RKO (cell line): ENCODE measurements at places on chromosomes 12 and 14.

DNA sequence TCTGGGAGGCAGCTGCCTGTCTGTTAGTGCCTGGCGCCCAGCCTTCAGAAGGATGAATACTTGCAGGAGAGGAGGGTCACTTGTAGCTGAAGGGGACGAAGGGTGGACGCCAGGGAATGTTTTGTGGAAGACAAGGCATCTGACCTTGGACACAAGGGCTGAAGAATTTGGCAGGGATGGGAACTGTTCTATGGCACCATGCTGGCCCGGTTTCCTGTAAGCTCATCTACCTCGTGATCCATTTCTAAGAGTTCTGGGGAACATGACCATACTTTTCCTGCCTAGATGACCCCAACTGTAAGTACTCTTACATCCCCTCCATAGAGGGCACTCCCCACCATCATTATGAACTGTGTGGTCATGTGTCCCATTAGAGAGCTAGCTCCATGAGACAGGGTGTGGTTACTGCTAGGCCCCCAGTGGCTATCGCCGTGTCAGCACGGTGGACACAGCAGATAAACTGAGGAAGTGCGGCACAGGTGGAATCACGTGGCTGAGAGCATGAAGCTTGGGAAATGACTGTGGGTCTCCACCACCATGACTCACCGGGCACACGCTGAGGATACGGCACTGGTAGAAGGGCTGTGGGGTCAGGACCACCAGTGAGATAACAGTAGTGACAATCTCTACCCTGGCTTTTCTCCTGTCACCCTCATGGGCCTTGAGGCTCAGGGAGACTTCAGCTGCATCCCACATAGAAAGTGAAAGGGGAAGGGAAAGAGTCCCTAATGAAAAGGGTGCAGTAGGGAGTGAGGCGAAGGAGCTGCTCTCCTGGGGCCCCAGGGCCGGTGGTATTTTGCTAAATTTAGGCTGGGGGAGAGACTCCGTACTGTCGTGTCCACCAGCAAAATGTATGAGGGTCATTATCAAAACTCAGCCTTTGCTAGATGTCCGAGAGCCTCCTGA is 252.6 kb downstream of the FOXN3 start:
- no peak for DNase-seq

GRCh38 chr12:13094367-13094766 is 9.1 kb downstream of the GSG1 start:
- DNase-seq = peak; percentile 47

- peak; percentile 43 for DNase-seq
These were observed 163.9 kb downstream of the TBX5 start for GRCh38 chr12:114241973-114242434.

DNA sequence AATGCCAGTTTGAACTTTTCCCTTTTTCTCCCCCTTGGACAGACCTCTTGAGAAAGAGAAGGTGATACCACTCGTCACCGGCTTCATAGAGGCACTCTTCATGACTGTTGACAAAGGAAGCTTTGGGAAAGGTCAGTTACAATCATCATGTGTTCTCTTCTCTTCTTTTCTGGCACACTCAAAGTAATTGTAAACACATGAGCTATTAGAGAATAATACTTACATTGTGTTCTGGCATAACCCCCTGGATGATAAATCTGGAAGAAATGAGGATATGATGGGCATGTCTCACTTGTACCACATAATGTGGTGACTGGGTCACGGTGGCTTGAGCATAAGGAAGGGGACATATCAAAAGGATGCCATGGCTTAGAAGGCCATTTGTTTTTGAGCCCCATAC is 20.0 kb downstream of the UTP20 start:
- DNase-seq = no peak

- DNase-seq = peak; percentile 38
These were observed 2.2 kb upstream of the CSAD start for GRCh38 chr12:53182903-53183302.

GRCh38 chr14:102094101-102094500 is 7.3 kb upstream of the HSP90AA1 start:
- no peak for DNase-seq

GRCh38 chr12:108301346-108301745 is 37.8 kb downstream of the CMKLR1 start:
- DNase-seq = no peak

DNA sequence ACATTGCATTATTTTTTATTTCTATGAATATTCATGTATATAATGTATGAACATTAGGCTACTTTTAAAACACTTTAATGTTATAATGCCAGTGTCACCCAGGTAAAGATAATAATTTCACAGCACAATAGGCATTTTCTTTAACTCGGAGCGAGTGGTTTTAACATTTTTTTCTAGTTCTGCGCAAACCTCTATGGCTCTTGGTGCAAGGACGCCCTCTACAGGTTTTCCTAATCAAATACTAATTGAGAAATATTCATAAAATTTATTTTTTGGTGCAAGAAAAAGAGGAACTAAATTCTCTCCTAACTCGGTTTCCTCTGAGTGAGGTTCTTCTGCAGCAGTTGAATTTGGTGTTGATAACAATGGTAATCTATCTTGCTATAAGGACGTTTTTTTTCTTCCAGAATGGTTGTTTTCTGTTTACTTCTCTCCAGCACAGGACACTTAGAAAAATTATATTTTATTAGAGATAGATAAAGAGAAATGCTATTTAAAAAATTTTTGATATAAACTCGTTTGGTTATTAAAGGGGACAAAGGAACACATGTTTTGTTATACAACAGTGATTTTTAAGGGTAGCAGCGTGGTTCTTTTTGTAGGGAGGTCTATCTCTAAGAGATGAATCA is 2.4 kb upstream of the WIF1 start:
- peak; percentile 61 for DNase-seq

- no peak for DNase-seq
These were observed 1.2 kb upstream of the ARL6IP4 start for GRCh38 chr12:122979001-122979907.

DNA sequence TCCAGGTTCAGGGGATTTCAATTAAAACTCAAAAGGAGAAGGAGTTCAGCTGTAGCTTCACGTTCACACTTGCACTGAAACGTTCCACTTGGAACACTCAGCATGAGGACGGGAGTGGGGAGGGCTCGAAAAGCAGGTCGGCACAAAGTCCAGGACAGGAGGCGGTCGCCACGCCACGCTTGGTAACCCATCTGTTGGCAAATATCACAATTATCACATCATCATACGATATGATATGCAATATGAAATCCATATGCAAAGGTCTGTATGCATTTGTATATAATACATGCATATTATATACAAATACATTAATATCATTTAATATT is 17.2 kb downstream of the ADGRD1 start:
- no peak for DNase-seq

DNA sequence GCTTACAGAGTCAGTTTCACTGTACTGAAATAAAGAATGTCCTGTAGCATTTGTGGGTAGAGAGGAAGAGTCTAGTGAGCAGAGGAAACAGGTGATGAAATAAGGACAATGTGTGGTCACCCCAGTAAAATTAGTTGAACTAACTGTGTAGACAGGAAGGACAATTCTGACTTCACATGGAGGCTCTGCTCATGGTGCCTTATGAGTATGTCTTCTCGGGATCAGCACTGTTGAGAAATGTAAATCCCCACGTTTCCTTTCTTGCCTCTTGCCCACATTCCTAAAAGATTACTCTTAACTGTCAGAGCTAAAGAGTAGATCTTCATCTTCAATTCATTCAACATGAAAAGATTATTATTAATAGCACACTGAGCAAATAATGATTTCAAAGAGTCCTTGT is 113.2 kb upstream of the FLRT2 start:
- DNase-seq = no peak

- no peak for DNase-seq
These were observed 22.5 kb downstream of the CABP1 start for GRCh38 chr12:120662879-120663278.

GRCh38 chr12:70271025-70271424 is 27.8 kb downstream of the CNOT2 start:
- DNase-seq = no peak
